ENCODE measurements at places on chromosomes 4 and X.

- DNase-seq = no peak
These were observed 124.4 kb upstream of the PUDP start for GRCh38 chrX:7272346-7272745.

- no peak for DNase-seq
These were observed 8.7 kb upstream of the TIMM8A start for GRCh38 chrX:101357166-101357795.

- no peak for DNase-seq
These were observed 628 bp downstream of the MXD4 start for GRCh38 chr4:2261110-2261852.

- no peak for DNase-seq
These were observed 45.6 kb downstream of the ARFIP1 start for GRCh38 chr4:152825336-152825735.

DNA sequence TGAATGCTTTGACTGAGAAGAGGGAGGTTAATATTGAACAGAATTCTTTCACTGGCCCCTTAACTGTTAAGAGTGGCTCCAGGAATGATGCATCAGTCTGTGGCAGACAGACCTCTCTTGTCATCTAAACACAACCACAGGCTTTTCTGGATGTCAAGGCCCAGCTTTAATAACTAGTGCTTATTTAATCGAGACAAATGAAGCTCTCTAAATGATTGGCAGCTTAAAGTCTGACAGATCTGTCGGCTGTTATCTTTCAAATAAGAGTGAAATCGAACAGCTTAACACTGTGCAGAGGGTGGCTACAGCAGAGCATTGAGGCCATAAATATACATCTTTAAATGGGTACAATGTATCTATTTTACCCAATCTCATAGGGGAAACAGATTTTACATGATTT lies 500.8 kb upstream of the PABPC4L start:
- DNase-seq = no peak

GRCh38 chrX:23504540-23504884 lies 162.8 kb upstream of the PRDX4 start:
- no peak for DNase-seq

- DNase-seq = no peak
These were observed 87.3 kb downstream of the SLC2A9 start for GRCh38 chr4:9933956-9934355.

GRCh38 chr4:163111588-163111987 lies 55.1 kb downstream of the NAF1 start:
- no peak for DNase-seq

DNA sequence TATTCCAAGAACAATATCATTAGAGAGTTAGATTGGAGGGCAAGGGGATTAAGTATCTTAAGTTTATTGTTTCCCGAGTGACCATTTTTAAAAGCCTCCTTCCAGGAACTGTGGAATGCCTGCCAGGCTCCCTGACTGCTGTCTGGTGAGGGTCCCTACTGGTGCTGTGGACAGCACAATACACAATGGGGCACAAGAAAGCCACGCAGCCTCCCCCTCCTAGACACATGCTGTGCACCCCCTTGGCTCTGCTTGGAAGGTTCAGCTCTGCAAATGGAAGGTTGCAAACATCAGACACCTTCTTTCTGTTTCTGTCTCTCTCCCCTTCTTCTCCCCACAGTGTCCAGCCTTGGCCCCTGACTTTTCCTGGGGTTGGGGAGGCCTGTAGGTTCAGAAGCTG lies 153.2 kb downstream of the SHROOM3 start:
- no peak for DNase-seq

GRCh38 chr4:26022346-26023202 lies 108.6 kb downstream of the SMIM20 start:
- no peak for DNase-seq

DNA sequence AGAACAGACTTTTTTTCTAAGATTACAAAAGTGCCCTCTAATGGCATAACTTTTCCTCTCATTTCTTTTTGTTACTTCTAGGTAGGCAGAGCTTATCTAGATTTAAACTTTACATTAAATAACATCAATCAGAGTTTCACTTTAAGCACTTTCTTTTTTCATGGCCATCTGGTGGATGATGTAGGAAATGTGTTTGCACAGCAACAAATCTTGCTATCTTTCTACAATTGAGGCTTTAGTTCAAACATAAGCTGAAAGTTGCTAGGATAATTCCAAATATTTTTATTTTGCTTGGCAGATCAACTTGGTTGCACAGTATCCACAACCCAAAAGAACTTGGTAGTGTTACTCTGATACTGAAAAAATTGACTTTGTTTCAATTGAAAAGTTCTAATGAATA lies 22.0 kb downstream of the NDNF start:
- no peak for DNase-seq

DNA sequence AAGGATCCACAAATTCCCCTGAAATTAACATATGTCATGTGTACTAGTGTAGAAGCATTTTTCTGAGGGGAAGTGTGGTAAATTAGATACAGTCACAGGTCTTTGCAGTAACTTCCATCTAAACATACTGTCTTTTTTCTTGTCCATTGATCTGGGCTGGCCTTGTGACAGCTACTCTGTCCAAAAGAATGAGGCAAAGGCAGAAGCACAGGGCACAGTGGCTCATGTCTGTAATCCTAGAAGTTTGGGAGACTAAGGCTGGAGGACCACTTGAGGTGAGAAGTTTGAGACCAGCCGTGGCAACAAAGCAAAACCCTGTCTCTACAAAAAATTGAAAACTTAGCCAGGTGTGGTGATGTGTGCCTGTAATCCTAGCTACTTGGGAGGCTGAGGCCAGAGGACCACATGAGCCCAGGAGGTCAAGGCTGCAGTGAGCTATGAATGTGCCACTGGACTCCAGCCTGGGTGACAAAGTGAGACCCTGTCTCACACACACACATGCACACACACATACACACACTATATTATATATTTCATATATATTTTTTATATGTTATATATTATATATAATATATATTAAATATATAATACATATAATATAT lies 47.6 kb downstream of the HAND2 start:
- no peak for DNase-seq

GRCh38 chr4:55613621-55614020 lies 21.6 kb upstream of the PDCL2 start:
- DNase-seq = no peak

DNA sequence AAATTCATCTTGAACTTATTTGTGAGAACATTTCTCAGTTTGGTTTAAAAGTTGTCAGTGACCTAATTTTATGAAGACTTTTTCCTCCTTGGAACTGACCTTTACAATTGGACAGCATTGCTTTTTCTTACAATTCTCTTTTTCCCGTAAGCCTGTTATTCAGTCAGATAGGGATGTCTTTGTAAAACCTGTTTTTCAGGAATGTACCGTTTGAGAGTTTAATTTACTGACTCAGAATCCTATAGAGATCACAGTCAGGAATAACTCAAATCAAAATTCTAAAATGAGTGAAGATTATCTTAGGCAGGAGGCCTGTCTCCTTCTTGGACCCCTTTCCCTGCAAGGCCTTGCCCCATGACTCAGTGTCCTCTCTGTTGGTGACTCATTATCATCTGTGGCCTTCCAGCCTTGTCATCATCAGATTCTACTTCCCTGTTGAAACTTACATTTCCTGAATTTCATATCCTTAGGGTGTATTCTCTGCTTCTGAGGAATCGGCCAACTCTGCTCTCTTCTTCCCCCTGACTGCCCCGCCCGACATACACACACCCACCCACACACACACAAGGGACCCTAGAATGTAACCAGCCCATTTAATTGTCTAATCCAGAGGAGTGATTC lies 99.8 kb downstream of the ARHGAP10 start:
- no peak for DNase-seq

GRCh38 chr4:4386736-4387392 lies at the start of gene NSG1:
Gene NSG1, plus strand, starts transcription at chr4:4387102. Its CDS starts 528 bp downstream, at chr4:4387630.
- DNase-seq = no peak

GRCh38 chr4:8414377-8414776 lies 26.1 kb downstream of the ACOX3 start:
- no peak for DNase-seq

DNA sequence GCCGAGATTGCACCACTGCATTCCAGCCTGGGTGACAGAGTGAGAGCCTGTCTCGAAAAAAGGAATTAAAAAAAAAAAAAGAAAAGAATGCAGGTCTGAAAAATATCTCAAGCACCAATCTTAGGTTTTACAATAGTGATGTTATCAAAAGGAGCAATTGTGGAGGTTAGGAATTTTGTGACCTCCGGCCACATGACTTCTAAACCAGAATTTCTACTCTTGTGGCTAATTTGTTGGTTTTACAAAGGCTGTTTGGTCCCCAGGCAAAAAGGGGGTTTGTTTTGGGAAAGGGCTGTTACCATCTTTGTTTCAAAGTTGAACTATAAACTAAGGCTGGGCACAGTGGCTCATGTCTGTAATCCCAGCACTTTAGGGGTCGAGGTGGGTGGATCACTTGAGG lies 15.4 kb upstream of the ZNF41 start:
- no peak for DNase-seq

- DNase-seq = no peak
These were observed 13.4 kb downstream of the MAML3 start for GRCh38 chr4:140140566-140140965.

GRCh38 chrX:106168107-106168506 lies at the start of gene PWWP3B:
Gene PWWP3B, plus strand, starts transcription at chrX:106168305. Its CDS starts 37,128 bp downstream, at chrX:106205433.
- no peak for DNase-seq

DNA sequence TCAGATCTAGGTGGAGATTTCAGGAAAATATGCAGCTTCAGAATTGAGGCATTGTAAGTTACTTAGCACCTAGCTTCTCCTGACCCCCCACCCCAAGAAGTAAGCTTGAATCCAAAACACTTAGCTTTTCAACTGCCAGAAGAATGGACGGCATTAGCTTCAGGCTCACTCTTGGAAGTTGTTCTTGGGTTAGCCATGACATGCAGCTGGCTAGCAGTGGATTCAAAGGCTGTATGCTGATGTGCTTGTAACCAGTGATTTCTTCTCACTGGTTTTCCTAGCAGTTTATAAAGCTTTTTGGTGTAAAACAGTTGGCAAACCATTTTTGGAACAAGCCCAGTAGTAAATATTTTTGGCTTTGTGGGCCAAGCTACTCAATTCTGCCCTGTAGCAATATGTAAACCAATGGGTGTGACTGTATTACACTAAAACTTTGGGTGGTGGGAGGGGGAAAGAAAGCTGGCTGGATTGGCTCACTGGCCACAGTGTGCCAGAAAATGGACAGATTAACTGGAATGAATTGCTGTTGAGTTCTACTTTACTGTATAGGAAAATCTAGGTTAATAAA lies 85.6 kb downstream of the SHROOM2 start:
- no peak for DNase-seq

GRCh38 chr4:28373601-28374000 lies 1513.0 kb downstream of the STIM2 start:
- DNase-seq = no peak

DNA sequence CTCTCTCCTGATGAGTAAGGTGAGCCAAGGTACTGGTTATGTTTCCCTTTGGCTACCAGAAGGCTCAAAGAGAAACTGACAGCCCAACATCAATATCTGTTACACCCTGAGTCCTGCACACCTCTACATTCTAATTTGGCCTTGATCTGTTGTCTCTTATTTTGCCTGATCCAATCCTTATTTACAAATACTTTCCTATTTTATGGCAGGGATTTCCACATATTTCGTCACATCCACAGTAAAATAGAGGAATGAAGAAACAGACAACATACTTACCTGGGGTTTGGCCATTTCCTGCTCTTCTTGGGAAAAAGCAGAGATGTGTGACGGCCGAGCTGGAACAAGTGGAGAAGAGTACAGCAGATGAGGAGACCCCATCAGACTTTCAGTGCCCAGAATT lies 1.5 kb downstream of the ZNF182 start:
- DNase-seq = no peak

- DNase-seq = no peak
These were observed 324.3 kb upstream of the NDST4 start for GRCh38 chr4:115437739-115438138.

DNA sequence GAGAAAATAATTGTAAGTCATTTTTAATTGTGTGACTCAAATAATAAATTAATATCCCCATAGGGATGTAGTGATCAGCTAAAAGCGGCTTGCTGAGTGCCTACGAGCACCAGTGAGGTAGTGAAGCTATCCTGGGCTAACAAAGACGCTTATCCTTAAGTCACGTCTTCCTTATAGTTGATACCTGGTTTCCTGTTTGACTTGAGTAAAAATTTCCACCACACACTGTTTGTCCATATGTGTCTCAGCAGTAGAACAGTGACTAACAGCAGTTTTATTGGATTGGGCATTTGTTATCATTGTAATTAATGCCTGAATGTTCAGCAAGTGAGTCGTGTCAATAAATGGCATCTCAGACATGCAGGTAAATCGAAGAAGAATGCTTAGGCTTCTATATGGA lies 241.1 kb downstream of the GRXCR1 start:
- no peak for DNase-seq

DNA sequence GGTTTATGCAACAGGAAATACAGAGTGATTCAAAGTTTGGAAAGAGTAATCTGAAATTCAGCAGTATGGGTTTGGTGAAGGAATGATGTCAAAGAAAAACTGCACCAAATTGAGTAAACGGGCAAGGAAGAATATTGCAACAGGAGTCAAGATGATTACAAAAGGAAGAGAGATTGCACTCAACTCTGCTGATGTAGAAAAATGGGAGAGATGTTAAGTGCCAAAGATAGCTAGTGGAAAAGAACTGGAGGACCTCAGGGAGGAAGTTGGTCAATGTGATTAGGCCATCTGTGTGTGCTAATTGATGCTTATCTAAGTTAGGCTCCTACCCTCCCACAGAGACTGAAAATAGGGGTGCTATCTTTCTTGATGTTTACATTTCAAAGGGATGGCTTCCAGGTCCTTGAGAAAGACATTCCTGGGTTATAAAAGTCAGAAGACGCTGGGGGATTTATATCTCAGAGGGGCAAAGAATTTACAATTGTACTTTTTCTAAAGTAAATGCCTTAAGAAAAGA lies 167.4 kb upstream of the FAM47A start:
- no peak for DNase-seq

DNA sequence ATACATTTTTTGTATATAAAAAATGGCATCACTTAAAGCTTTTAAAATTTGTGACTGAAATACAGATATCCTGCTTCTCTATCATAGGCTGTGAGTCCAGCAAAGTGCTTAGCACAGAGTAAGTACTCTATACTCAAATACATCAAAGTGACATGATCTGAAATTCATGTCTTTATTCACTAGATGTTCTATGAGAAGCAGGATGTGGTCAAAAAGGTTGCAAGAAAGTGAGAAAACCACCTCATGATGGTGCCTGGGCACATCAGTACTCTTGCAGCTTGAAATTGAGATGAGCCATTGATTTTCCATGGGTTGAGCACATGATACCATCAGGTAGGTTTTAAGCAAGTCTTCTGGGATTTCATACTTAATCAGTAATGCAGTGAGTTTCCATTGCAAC lies 20.4 kb upstream of the SFRP2 start:
- no peak for DNase-seq

DNA sequence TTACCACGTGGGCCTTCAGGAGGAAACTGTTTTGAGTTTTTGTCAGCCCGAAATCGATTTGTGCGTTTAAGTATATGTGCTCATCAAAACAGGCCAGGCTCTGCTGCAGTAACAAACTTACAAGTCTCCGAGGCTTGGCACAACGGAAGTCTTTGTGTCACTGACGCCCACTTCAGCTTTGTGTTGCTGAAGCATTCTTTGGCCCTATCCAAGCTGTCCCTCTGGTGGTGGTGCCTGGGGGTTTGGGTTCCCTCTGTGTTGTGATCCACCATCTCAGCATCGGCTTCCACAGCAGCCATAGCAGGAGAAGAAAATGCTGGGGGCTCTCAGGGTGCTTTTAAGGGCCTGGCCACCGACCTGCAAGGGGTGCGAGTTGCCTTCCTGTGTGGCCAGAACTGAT lies 176.4 kb downstream of the PTTG2 start:
- no peak for DNase-seq

GRCh38 chrX:64150775-64151174 lies 54.7 kb downstream of the AMER1 start:
- DNase-seq = no peak

Measured in activated CD4-positive, alpha-beta T cell treated with anti-CD3 and anti-CD28 coated beads for 1 hour (primary cell).